GM23248 (cell line): ENCODE measurements at places on chromosomes 11 and 22. TPM values are rescaled to one million over a fixed set of nuclear protein-coding genes. Genes with fewer than 3 reads are reported as not detected.
A peak's percentile ranks its signal among the peaks of the same experiment; 100 is the strongest.

GRCh38 chr22:41488076-41488475 is 19.2 kb downstream of the ACO2 start:
- no peak for DNase-seq

Gene UPK3A
- total RNA-seq: not detected in 2 replicates

DNA sequence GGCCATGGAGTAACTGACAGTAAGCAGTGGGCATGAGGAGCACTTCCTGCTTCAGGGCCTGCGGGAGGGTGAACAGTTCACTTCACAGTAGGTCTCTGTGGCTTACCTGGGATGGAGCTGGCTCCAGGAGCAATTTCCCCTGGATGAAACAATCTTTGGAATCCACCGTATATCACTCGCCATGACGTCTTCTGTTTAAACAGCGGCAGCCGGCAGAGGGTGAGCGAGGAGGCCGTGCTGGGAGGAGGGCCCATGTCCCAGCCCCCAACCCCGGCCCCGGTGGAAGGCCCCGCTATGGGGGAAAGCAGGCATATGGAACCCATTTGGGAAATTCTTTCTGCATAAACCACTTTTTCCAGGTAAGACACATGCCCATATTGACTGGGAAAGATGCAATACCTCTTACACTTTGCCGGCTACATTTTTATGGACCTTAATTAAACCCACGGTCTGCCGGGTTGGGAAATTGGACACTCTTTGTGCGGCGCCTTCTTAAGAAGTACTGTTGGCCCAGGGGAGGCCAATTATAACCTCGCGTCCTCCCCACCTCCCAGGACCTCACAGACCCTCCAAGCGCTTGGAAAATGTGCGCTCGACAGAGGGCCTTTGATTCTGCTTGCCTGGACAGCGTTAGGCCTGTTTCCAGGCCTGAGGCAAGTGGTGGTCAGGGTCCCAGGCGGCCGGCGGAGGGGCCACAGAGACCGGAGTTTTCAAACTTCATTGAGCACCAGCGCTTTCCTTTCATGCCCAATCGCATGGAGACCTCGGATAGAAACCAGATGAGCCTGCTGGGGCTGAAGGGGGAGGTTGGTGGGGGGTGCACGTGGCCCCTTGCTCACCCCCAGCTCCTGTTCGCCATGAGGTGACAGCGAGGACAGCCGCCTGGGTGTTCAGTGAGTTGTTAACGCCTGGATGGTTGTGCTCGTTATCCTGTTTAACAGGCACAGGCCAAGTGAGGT is 40.4 kb downstream of the SMIM38 start:
- no peak for DNase-seq

GRCh38 chr11:102989379-102990047 is 34.0 kb upstream of the MMP13 start:
- DNase-seq: peak; percentile 61

- peak; percentile 68 for DNase-seq
Observed at GRCh38 chr11:1401656-1402221, 12.0 kb downstream of the BRSK2 start.

- no peak for DNase-seq
Observed at GRCh38 chr22:48098243-48098920, 1335.9 kb downstream of the TBC1D22A start.

DNA sequence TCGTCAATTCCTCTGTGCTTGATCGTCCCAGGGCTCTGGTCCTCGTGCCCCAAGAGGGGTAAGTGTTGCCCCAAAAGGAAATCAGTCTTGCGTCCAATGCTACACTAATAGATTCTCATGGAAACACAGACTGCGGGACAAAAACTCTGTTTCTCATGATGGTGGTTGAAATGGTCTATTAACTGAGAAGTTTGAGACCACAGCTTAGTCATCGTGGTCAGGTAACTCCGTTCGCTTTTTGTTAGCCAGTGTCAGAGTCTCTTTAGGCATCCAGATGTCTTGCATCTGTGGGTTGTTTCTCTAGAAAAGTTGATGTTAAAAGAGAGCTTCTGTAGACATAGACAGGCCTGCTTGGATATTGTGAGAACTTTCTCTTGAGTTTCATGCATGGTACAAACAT is 104.6 kb upstream of the SORL1-AS1 start:
- DNase-seq: no peak

Gene KRTAP5-7
- not detected in 2 replicates for total RNA-seq

DNA sequence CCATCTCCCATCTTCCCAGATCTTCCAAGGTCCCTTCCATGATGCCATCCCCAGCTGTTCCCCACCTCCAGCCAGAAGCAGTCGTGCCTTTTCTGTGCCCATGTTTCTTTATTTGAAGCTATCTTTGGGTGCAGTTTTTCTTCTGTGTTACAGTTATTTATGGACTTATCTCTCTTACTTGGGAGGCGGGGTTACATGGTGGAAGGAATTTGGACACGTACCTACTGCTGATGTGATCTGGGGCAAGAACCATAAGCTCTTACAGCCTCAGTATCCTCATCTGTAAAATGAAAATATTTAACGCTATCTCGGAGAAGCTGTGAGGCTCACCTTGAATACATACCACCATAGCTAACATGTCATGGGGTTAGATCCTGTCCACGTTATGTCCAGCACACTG is 98.9 kb downstream of the ZBTB16 start:
- no peak for DNase-seq

DNA sequence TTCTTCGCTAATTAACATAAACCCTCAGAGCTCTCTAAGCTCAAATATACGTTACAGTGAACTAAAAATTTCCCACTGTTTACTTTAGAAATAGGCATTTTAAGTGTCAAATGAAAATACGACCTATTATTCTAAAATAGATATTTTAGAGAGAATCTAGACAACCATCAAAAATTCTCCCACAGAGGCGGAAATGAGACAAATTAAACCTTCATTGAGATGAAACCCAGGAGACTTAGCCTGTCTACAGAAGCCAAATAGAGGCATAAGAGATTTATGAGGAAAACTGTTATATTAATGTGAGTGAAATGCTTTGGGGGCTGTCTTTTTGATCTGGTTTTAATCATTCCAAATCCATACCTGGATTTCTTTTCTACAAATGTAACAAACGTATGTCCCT is 232.0 kb upstream of the GRIA4 start:
- DNase-seq: no peak

Gene TECTA
- total RNA-seq: under 0.01 and 1.4 TPM in 2 replicates

DNA sequence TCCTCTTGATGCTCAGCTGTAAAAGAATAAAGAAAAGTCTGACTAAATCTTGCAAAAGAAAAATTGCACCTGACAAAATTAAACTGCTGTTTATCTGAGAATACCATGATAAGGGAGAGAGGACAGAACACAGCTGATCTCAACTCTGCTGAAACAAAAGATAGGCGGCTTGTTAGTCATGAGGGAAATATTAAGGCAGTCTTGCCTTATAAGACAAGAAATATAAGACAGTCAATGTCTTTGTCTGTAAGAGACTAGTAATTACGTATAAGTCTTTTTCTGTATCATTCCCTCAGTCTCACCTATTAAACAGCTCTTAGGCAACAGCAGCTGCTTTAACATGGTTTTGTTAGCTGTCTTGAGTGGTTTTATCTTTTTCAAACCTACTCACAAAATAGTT is 296.6 kb downstream of the LUZP2 start:
- no peak for DNase-seq

Gene LRRC10B
- 0.43 TPM in 1 of 2 replicates, not detected in the other for total RNA-seq

DNA sequence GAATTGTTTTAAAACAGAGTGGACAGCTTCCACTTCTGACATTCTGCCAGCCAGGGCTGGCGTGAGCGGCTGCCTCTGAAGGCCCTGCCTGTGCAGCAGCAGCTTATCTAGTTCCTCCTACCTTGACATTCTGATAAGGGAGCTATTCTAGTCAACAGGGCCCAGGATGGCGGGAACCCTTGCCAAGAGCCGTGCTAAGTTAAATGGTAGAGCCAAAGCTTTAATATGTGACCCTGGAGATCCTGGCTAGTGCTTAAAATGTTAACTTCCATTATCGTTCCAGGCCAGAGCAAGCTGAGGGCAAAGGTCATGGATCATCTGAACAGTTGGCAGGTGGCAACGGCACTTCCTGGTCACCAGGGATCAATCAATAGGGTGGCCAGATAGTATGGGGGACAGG is 3.5 kb downstream of the KCNJ5 start:
- DNase-seq: no peak

Gene PIWIL4
- 1.2 and 2.8 TPM in 2 replicates for total RNA-seq

GRCh38 chr11:33835143-33835878 is 56.6 kb downstream of the LMO2 start:
- DNase-seq: peak; percentile 91

DNA sequence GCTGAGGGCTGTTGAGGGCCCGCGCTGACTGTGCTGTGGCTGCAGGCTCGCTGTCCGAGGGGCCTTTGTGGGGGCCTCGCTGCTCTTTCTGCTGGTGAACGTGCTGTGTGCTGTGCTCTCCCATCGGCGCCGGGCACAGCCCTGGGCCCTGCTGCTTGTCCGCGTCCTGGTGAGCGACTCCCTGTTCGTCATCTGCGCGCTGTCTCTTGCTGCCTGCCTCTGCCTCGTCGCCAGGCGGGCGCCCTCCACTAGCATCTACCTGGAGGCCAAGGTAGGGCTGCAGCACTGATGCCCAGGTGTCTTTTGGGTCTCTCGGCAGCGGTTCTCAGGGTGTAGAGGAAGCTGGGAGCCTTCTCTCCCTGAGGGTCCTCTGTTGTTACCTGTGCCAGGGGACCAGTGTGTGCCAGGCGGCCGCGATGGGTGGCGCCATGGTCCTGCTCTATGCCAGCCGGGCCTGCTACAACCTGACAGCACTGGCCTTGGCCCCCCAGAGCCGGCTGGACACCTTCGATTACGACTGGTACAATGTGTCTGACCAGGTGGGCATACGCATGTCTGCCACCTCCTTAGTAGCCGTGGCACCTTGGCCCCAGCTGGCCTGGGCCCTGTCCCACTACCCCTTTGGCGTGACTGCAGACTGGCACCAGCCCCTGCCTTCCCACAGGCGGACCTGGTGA is 2.2 kb downstream of the GPR137 start:
- no peak for DNase-seq

Gene MPZL3
- total RNA-seq: 1.3 and 2.4 TPM in 2 replicates

Gene ZNRF3
- total RNA-seq: 1.8 and 3.9 TPM in 2 replicates

Gene EMID1
- total RNA-seq: not detected in 2 replicates

Gene CASP5
- not detected in 2 replicates for total RNA-seq

Gene OR52I1
- total RNA-seq: not detected in 2 replicates

- no peak for DNase-seq
Observed at GRCh38 chr11:47856186-47856585, 8.0 kb upstream of the NUP160 start.

GRCh38 chr11:96188243-96189006 is 154.6 kb downstream of the MAML2 start:
- DNase-seq: peak; percentile 93

- no peak for DNase-seq
Observed at GRCh38 chr11:122707901-122708300, 52.4 kb downstream of the UBASH3B start.

Gene FOSL1
- total RNA-seq: 80.6 and 88.9 TPM in 2 replicates

GRCh38 chr11:72783144-72783905 is 10.5 kb downstream of the STARD10 start:
- no peak for DNase-seq

DNA sequence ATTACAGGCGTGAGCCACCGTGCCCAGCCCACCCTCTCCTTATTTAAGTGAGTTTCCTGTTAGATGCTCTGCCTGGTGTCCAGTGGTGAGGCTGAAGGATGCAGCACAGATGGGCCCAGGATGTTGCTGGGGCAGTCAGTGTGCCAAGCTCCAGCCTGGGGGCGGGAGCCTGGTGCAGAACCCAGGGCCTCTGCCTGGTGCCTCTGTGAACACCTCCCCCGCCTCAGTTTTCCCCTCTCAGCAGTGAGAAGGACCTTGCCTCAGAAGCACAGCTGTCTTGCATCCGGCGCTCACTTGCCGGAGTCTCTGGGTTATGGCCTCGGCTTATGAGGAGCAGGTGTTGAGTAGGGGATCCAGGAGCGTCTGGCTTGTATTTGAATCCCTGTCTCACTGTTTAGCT is 116.2 kb downstream of the KIAA1671 start:
- no peak for DNase-seq

GRCh38 chr11:18203723-18204122 is 31.1 kb downstream of the MRGPRX4 start:
- DNase-seq: peak; percentile 38

GRCh38 chr11:58867556-58867955 is 23.1 kb upstream of the GLYATL2 start:
- peak; percentile 16 for DNase-seq

Gene PLAAT4
- total RNA-seq: 0.65 and 3.2 TPM in 2 replicates

Gene OR4A15
- total RNA-seq: not detected in 2 replicates

GRCh38 chr22:46535876-46536536 is 1.4 kb downstream of the CELSR1 start:
- DNase-seq: no peak

- peak; percentile 65 for DNase-seq
Observed at GRCh38 chr11:10727146-10727851, 23.7 kb upstream of the CTR9 start.

GRCh38 chr11:23206741-23207336 is 346.6 kb upstream of the CCDC179 start:
- peak; percentile 43 for DNase-seq

- peak; percentile 19 for DNase-seq
Observed at GRCh38 chr11:9708544-9708943, 44.7 kb downstream of the SWAP70 start.
